ENCODE measurements at places on chromosomes 16 and 17.
A peak's percentile ranks its signal among the peaks of the same experiment; 100 is the strongest.

GRCh38 chr16:11506741-11507305 is 79.9 kb downstream of the LITAF start:
- no peaks in the 10 kb centered on the region for H3K4me1 ChIP-seq
- no peaks in the 10 kb centered on the region for H3K36me3 ChIP-seq
- no peak overlapping the region for H3K4me3 ChIP-seq
- no peak for DNase-seq

GRCh38 chr17:2949469-2950044 is 113.8 kb downstream of the OR1D5 start:
- no peak overlapping the region for H3K4me3 ChIP-seq
- H3K27me3 ChIP-seq, result no peaks in the 10 kb centered on the region
- H3K36me3 ChIP-seq, result no peaks in the 10 kb centered on the region
- H3K27ac ChIP-seq, result peak overlapping the region; percentile 61
- DNase-seq, result no peak

- peaks cover 42% of the 10 kb centered on the region for H3K36me3 ChIP-seq
- H3K4me3 ChIP-seq, result no peak overlapping the region
- no peak overlapping the region for H3K27ac ChIP-seq
- H3K27me3 ChIP-seq, result no peaks in the 10 kb centered on the region
- no peak for DNase-seq
These were observed 8.2 kb upstream of the CARMIL2 start for GRCh38 chr16:67636713-67637112.

DNA sequence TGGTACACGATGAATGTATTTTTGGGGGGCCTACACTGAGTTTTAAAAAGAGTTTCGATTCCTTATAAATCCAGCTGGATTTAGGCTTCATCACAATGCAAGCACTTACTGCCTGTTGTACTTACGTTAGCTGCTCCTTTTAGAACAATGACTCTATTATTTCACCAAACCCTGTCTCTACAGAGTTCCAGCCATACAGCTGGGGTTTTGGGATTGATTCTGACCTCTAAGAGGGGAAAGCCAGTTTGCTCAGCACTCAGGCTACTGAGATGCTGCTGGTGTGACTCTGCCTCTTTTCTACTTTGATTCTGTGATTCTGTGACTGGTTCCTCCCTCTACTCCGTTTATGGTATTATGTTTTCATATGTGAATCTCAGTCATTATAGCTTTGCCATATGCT is 329.7 kb downstream of the ABCC12 start:
- no peaks in the 10 kb centered on the region for H3K4me1 ChIP-seq
- no peaks in the 10 kb centered on the region for H3K27me3 ChIP-seq
- no peaks in the 10 kb centered on the region for H3K36me3 ChIP-seq

DNA sequence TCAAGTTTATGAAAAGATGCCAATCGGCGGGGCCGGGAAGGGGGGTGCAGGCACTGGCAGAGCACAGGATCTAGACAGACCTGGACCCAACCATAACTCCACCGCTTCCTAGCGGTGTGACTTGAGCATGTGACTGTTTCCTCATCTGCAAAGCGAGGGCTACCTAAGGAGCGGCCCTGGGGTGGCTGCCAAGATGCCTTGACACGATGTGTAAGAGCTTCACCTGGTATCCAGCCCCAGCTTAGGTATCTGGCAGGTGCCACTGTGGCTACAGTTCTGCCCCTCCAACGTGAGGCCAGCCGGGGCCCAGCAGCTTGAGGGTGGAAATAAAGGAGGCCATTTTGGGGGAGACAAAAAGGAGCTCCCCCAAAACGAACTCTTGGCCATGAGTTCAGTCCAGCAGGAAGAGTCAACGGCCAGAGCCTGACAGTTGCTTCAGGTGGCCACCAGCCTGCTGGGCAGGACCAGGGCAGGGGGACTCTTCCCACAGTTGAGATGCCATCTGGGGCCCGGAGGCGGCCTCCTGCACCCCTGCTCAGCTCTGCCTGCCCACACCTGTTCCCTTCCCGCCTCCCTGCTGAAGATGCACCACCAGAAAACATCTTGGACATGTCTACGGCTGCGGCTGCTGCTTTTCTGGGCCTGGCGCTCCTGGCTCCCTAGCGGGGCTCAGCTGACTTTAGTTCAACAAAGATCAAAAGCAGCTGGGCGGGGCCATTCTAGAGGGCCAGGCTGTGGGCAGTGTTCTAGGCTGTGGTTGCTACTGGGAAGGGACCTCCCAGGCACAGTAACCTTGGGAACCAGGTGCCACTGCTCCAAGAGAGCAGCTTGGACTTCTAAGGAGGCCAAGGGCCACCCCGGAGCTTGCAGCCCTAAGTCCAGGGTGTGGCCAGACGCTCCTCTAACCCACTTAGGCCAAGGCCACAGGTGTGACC is 3.4 kb upstream of the MTSS2 start:
- peaks cover 6% of the 10 kb centered on the region for H3K36me3 ChIP-seq
- no peak overlapping the region for H3K4me3 ChIP-seq
- peaks cover 77% of the 10 kb centered on the region for H3K4me1 ChIP-seq
- no peak for DNase-seq

- DNase-seq, result no peak
- no peaks in the 10 kb centered on the region for H3K36me3 ChIP-seq
- H3K4me3 ChIP-seq, result no peak overlapping the region
- no peak overlapping the region for H3K27ac ChIP-seq
These were observed 22.8 kb upstream of the ACSM2B start for GRCh38 chr16:20598832-20599469.

DNA sequence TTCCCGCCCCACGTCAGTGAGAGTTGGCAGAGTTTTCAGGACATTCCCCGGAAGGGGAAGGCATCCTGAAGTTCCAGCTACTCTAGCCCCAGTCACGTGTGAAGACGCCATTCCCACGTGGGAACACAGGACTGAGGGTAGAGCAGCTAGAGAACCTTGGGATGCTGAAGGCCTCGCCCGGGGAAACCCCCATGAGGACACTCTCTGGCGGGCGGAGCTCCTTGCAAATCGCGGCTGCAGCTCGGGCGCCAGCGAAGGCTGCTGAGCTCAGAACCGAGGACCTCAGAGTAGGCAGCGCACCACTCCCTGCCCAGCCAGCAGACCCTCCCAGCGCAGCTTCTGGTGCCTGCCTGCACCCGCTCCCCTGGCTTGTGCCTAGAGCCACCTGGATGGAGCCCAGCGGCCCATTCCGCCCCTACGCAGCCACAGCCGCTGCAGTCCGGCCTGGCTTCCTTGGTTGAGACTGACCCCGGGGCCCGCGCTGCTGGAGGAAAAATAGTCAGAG is 51.9 kb downstream of the SHCBP1 start:
- no peak overlapping the region for H3K4me3 ChIP-seq
- no peak overlapping the region for H3K27ac ChIP-seq
- H3K36me3 ChIP-seq, result no peaks in the 10 kb centered on the region
- peaks cover 5% of the 10 kb centered on the region for H3K27me3 ChIP-seq
- no peaks in the 10 kb centered on the region for H3K4me1 ChIP-seq

GRCh38 chr17:66944351-66945146 is 20.0 kb upstream of the CACNG4 start:
- H3K4me3 ChIP-seq, result no peak overlapping the region
- H3K4me1 ChIP-seq, result no peaks in the 10 kb centered on the region
- H3K27me3 ChIP-seq, result no peaks in the 10 kb centered on the region

GRCh38 chr17:52986056-52986662 is 827.6 kb upstream of the CA10 start:
- no peaks in the 10 kb centered on the region for H3K36me3 ChIP-seq
- no peak for DNase-seq
- H3K27me3 ChIP-seq, result no peaks in the 10 kb centered on the region
- no peaks in the 10 kb centered on the region for H3K4me1 ChIP-seq
- H3K27ac ChIP-seq, result no peak overlapping the region
- H3K4me3 ChIP-seq, result no peak overlapping the region

GRCh38 chr16:7405166-7405565 is 72.5 kb downstream of the RBFOX1 start:
- no peak overlapping the region for H3K4me3 ChIP-seq
- H3K36me3 ChIP-seq, result no peaks in the 10 kb centered on the region
- H3K27ac ChIP-seq, result no peak overlapping the region
- H3K4me1 ChIP-seq, result no peaks in the 10 kb centered on the region
- no peaks in the 10 kb centered on the region for H3K27me3 ChIP-seq

- H3K4me1 ChIP-seq, result peaks cover 14% of the 10 kb centered on the region
- H3K27me3 ChIP-seq, result peaks cover 9% of the 10 kb centered on the region
- no peak for DNase-seq
- H3K27ac ChIP-seq, result peak overlapping the region; percentile 98
These were observed 1.1 kb upstream of the ZNF263 start for GRCh38 chr16:3282103-3282729.

DNA sequence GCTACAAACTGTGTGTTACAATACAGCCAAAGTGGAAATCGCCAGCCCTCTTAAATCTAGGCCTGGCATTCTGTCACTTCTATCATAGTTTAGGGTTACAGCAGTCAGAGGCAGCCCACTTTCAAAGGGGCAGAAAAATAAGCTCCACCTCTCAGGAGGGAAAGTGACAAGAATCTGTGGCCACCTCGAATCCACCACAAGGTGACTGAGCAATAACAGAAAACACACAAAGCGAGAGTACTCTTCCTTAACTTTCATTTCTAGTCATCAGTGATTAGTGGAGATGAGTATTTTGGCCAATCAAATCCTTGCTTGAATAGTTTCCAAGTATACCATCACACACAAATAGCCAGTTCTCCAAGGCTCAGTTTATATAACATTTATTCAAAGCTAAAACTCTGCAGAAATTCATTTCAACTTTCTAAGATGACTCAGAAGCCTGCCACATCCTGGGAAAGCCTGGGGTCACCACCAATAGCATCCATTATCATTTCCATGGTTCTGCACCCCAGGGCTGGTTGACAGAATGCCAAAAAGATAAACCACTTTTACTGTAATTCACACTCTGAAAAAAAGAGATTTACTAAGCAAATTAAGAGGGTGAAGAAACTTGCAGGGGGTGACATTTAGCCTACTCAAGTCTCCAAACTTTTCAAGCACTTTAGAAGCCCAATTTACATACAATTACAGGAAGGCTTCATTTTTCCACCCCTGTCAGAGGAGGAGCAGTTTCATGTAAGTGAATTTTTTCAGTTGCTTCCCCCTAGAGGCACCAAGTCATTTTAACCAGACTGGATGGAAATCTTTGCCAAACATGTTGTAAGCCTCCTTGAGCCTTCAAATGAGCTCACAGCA is 66.8 kb downstream of the SALL1 start:
- no peak overlapping the region for H3K27ac ChIP-seq
- H3K4me1 ChIP-seq, result no peaks in the 10 kb centered on the region
- no peaks in the 10 kb centered on the region for H3K36me3 ChIP-seq
- DNase-seq, result no peak
- H3K4me3 ChIP-seq, result no peak overlapping the region

Data from esophagus squamous epithelium (tissue), 5 donors.